ENCODE measurements at places on chromosomes 6 and 20.

GRCh38 chr20:51955756-51956155, 153.4 kb upstream of the SALL4 start:
- no peak for DNase-seq

DNA sequence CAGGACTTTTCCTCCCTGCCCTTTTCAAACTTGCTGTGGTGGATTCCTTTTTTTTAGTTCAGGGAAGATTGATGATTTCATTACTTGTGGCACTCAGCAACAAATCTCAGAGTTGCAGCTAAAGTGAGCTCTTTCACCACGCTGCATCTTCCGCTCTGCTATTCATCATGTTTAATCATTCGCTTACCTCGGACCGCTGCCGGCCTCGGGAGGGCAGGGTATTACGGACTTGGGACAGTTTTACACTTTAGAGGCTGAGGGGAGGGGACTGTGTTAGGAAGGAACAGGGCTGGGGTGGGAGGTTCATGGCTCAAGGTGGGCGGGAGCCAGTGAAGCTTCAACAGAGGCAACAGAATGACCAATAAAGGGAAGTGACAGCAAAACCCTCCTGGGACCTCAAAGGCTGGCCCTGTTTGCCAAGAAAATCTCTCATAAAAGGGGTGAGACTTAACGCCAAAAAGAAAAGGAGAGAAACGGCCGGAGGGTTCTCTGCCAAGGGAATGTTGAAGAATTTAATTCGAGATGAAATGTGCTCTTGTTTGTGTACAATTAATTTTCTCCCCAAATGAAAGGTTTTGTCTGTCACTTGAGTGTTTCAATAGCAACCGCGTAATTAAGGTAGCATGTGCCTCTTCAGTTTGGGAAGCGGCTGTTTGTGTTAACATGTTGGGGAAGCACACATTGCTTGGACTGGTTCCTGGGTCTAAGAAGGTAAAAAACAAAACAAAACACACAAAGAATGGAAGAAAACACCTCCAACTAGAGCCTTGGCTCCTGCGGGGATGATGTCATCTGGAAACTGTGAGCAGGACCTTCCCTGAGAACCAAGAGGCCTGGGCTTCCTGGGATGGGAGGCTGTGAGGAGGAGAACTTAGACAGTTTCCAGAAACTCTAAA, 72.5 kb upstream of the SULF2 start:
- DNase-seq, result no peak

DNA sequence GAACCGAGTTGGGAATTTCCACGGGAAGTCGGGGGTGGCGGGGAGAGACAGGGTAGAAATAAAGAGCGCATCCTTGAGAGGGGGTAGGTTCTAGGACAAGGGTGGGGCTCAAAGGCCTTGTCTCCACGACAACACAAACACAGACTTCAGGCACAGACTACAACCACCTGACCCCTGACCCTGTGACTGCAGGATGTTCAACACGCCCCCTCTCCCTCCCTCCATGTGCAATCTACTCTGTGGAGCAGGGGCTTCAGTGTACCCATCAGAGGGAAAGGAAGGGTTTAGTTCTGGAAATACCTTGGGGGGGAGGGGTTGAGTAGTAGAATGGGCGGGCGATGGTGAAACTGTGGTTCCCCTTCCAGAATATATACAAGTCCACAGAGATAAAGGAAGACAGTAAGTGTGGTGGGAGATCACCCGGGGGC, 651 bp upstream of the TAPBP start:
- DNase-seq, result peak; percentile 56

GRCh38 chr6:162092816-162093502, 634.6 kb downstream of the PRKN start:
- no peak for DNase-seq

GRCh38 chr6:24757611-24758010, 17.1 kb upstream of the GMNN start:
- DNase-seq, result no peak

DNA sequence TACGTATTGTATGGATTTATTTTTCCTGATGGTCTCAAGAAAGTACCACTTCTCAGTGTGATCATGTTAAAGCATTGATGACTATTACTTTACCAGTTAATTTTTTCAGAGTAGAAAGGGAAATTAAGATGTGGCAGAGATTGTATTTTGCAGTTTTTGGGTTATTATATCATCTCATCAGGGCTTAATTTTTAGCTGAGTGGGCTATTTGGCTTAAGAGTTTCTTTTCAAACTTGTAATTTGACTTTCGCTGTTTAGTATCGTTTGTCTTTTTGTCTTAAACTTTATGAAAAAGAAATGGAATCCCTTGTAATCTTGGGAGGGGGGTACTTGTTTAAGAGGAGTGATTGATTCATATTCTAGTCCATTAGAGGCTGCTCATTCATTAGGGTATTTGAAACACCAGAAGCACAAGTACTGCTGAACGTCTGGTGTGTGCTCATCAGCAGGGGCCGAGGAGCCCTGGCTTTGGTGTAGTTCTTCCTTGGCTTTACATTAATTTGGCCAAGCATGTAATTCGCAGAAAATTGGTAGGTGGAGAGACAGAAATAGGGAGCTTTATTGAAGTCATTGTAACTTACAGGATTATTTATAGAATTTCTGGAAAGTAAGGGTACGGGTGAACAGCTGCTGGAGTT, 112.4 kb downstream of the TIAM2 start:
- no peak for DNase-seq

- DNase-seq, result no peak
These were observed 118.7 kb downstream of the TBX18 start for GRCh38 chr6:84645563-84646266.

DNA sequence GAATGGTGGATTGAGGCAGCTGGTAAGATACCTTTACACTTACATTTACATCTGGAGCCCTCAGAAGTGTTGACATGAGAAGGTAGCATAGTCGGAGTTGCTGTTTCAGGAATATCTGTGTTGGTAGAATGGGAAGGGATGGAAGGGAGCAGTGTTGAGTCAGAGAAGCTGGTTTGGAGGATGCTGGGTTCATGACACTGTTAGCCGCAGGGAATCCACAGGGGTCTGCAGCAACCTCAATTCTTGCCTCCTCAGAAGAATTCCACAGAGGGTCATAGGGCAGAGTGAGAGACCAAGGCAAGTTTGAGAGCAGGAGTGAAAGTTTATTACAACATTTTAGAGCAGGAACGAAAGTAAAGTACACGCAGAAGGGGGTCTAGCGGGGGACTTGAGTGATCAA, 536.8 kb downstream of the QKI start:
- no peak for DNase-seq

DNA sequence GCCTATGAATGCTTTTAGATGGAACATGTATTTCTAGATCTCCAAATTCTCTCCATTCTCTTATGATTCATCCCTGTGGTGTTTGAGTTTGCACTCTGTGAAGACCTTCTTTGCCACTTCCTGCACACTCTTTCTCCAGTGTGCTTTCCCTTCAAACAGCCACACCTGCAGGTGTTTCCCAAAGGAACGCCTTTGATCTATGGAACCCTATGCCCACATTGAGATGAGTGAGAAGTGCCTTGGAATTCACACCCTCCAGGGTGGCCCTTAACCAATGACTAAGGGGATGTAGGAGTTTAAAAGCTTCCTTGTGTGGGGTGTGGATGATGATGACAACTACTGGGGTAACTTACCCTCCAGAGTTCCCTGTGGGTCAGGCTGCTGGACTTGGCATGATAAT, 570.1 kb downstream of the DHX35 start:
- no peak for DNase-seq

GRCh38 chr6:25064006-25064405, 128.2 kb upstream of the RIPOR2 start:
- no peak for DNase-seq

DNA sequence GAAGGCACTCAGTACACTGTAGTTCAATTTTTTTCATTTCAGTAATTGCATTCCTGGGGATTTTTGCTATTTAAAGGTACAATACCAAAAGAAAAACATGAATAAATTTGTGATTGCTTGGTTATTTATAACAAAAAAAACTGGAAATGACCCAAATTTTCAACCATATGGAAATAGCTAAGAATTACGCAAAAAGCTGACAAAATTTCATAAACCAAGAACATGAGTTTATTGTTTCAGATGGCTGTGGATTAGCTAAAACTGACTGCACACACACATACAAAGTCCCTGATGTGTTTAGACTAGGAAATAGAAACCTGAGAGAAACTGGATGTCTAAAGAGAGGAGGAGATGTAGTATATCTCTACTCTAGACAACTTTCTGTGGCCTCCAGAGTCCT, 718.4 kb upstream of the CHD6 start:
- no peak for DNase-seq

DNA sequence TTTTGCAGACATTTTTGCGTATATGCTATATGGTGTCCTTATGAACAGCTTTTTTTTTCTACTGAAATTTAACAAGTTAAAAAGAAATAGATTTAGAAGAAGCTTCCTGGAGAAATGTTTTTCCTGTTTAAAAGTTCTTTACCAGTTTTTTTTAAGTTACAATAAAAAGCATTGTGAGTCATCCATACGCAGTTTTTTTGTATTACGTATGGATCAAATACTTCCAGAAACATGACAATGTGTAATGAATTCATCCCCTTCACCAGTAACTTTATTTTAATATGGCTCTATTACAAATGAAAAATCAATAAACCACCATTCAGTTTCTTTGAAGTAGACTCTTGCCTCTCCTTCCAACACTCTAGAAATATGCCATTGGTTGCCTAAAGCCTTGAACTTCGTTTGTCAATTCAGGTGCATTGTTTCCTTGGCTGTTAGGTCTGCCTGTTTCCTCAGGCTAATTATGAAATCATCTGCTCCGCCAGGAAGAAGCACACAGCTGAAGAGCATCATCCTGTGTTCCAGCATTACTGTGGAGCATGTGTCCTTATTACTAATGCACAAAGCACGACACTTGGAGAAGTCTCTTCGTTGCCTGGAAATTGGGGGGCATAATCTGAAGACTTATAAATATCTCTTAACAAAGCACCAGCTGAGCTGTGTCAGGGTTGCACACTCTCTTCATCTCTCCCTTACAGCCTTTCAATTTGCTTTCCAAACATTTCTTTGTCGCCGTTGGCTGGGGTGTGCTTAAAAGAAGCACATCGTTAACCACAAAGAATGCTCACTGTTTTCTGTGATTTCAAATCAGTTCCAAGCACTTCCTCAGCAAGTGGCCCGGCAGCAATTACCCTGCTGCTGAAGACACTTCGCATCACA, 9.6 kb downstream of the MOXD1 start:
- no peak for DNase-seq

- no peak for DNase-seq
These were observed 17.6 kb downstream of the GHRH start for GRCh38 chr20:37243937-37244571.

DNA sequence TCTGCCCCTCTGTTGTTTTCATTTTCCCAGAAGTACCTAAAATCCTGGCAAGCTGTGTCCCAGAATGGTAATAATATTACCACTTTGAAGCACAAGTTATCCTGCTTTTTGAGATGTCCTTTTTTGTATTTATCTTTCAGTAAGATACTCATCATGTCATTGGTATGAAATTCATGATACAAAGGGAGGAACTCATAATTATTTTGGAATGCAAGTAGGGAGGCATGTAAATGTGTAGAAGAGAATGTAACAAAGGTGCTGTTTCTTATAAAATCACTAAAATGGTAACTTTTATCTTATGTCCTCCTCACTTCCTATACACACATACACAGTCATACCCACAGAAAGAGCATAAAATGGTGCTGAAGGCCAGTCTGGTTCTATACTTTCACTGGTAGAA, 109.9 kb downstream of the CD2AP start:
- DNase-seq, result no peak

- no peak for DNase-seq
These were observed 158.1 kb upstream of the PROKR2 start for GRCh38 chr20:5474646-5475550.

GRCh38 chr6:6221787-6222535, 98.5 kb downstream of the F13A1 start:
- no peak for DNase-seq

DNA sequence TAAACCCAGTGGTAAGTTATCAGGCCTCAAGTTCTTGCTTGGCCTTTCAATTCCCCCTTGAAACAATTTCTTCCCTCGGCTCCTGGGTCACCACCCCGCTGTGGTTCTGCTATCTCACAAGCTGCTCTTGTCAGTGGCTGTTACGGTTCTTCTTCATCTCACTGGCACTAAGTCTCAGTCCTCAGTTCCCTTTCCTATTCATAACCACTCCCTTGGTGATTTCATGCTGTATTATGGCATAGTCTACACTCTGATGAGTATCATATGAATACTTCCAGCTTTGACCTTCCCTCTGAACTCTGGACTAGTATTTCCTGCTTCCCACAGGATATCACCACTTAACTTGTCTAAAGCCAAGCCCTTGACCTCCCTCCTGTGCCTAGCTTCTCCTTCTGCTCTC, 7.9 kb downstream of the TAAR1 start:
- DNase-seq, result no peak

GRCh38 chr6:6219716-6220115, 100.7 kb downstream of the F13A1 start:
- DNase-seq, result no peak

DNA sequence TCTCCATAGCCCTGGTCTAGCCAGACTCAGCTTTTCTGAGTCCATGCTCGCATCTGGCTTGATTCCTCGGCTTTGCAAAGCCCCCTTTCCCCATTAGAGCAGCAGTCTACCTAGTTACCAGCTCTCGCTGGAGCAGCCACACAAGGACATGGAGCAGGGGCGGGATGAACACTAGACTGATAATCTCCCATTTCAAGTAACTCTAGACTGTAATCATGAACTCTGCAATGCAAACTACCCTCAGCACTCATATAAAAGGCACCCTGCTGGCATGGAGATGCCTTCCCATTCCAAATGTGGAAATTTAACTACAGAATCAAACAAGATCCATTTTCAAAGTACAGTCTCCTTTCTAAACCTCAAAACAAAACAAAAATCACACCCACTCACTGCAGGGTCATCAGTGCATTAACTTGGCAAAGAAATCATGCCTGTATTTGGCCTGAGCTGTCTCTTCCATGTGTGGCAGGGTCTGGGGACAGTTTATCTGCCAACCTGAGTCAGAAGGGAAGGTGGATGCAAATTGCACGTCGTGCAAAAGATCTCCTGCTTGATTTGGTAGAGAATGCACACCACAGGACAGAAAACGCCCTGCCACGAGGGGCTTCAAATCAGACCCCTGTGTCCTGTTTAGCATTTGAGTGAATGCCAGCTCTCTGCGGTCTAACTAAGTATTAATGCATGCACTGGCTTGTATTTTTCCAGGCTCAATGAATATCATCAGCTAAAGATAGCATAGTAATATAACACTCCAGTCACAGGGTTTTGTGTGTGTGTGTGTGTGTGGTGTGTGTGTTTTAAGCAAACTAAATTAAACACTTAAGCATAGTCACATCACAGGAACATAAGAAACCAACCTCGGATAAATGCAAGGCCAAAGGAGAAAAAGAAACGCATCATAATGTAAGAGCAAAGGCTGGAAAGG, 85.3 kb downstream of the MYLK4 start:
- no peak for DNase-seq

GRCh38 chr6:95448208-95448607, 129.1 kb upstream of the MANEA start:
- no peak for DNase-seq

GRCh38 chr6:107550241-107550840, 60.4 kb downstream of the SOBP start:
- DNase-seq, result no peak

DNA sequence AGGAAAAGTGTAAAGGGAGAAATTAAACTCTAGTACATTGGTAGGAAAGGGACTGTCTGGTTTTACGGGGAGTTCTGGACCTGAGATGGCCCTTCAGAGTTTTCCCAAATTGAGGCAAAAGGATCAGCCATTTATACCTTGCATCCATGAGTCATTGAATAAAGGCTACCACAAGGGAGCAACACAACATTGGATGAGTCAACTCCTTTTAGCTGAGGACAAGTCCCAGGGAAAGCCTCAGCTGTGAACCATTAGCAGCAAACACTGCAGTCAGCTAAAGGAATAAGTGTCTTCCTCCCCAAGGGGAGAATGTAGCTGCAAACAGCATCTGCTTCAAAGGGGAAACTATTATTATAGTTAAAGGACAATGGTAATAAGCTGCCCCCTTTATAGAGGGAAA, 468.7 kb upstream of the ID4 start:
- DNase-seq, result no peak

Data from activated naive CD4-positive, alpha-beta T cell treated with anti-CD3 and anti-CD28 coated beads, Interleukin-2, amount 50 U/mL, for 72 hours (primary cell).